ENCODE measurements at places on chromosomes 13 and 19.

DNA sequence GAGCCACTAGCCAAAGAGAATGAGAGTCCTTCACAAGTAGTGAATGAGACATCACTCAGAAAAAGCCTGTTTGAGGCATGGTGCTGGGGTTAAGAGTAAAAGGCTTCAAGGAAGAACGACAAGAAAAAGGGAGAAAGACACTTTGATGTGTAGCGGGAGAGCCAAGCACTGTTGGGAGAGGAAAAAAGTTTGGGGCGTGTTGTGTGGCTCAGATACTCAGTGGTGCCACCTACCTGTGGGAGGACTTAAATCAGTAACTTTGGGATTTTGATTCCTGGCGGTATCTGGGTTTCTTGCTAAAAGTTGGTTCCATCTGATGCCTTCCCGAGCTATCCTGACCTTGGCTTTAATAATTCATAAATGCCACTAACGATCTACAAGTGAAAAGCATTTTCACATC lies 12.3 kb downstream of the ELSPBP1 start:
- DNase-seq: no peak

GRCh38 chr13:82772816-82773215 lies 1109.5 kb downstream of the SLITRK1 start:
- DNase-seq: no peak

DNA sequence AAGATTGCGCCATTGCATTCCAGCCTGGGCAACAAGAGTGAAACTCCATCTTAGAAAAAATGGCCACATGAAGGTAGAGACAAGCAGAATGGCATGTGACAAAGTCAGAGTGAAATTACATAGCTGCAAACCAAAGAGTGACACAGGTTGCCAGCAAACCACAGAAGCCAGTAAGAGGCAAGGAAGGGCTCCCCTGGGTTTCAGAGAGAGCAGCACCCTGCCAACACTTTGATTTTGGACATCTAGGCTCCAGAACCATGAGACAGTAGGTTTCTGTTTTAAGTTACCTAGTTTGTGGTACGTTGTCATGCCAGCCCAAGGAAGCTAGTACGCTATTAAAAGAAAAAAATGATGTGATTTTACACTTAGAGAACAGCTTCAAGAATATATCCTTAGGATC lies 1.9 kb downstream of the NLRP4 start:
- no peak for DNase-seq

DNA sequence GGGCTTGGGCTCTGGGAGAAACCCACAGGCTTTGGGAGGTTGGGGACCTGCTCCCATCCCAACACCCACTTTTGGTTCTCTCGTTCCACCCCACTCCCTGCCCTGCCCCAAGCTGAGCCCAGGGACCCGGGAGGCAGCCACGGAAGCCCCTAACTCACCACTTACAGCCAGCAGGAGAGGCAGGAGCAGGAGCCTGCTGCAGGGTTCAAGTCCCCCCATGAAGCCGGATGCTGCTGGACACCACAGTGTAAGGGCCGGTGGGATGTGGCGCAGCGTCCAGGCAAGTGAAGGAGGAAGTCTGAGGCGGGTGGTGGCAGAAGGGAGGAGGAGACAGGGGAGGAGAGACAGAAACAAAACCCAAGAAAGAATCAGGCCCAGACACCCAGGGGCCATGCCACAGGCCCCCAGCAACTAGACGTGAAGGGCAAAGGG lies at the start of gene TYROBP:
TSS of gene TYROBP (minus strand) at position 286 of the 432 bp plus-strand sequence. CDS start at position 219, 67 bp downstream.
- DNase-seq: no peak

GRCh38 chr19:9189535-9189934 lies 10.8 kb downstream of the OR7D2 start:
- DNase-seq: no peak

- no peak for DNase-seq
Observed at GRCh38 chr13:110449219-110450015, 112.1 kb downstream of the RAB20 start.

- no peak for DNase-seq
Observed at GRCh38 chr19:7670150-7670783, 1.4 kb downstream of the RETN start.

DNA sequence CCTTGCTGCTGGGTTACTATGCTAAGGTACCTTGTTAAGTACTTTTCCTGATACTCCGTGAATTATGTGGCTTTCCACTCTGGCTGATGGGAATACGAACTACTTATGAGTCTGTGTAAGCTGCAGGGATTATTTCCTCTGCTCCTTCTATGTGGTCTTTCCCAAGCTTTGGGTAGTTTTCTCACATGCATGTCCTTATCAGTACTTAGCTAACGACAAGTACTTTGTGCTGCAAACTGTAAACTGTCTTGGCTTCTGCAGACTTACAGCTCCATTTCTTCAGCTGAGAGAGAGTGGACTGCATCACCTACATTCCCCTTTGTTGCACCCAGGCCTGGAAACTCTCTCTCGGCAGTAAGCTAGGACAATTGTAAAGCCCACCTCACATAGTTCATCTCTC lies 76.6 kb downstream of the FGF9 start:
- no peak for DNase-seq

DNA sequence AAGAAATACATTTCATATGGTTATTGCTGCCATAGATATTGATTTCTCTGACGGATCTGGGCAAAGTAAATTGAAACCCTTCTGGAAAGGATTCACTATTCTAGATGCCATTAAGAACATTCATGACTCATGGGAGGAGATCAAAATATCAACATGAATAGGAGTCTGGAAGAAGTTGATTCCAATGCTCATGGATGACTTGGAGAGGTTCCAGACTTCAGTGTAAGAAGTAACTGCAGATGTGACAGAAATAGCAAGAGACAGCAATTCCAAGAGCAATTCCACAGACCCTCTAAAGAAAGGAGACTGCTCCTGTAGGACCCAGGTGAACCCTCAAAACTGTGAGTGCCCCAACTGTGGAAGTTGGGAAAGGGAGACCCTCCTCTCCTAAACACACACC lies 30.9 kb upstream of the KCTD12 start:
- no peak for DNase-seq

- DNase-seq: no peak
Observed at GRCh38 chr13:67493835-67494234, 263.7 kb upstream of the PCDH9 start.

- no peak for DNase-seq
Observed at GRCh38 chr13:69769608-69770007, 338.0 kb upstream of the ATXN8OS start.

DNA sequence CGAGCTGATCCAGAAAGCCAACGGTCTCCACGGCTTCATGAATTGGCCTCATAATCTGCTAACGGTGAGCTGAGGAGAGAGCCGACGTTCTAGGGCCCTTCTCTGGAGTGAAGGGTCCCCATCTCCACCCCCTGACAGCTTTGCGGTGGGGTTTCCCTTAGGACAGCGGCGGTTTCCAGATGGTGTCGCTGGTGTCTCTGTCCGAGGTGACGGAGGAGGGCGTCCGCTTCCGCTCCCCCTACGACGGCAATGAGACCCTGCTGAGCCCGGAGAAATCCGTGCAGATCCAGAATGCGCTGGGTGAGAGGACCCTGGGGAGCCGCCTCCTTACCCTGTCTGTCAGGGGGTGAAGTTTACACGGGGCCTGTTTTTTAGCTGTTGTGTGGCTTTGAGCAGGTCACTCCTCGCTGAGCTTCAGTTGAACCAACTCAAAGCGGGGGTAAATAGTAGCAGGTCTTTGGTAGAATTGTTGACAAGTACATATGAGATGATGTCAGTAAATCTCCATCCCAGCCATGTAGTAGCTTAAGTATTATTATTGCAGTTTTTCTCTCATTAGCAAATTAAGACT lies 801 bp downstream of the QTRT1 start:
- no peak for DNase-seq

DNA sequence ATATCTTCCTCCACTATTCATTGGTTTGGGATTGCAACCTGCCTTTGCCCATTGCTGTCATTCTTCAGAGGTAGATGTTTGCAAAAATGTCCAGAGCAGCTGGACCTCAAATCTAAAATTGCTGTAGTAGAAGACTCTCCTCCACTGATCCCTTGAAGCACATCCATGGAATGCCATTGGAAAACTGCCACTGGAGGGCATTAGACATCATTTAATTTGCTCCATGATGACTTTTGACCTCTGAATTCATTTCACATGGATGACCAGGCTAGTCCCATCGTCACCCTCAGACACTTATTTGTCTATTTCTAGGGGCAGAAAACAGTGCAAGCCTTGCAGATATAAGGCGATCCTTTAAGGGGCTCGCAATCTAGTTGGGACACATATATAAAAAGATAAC lies 33.9 kb upstream of the FLT1 start:
- DNase-seq: no peak

- no peak for DNase-seq
Observed at GRCh38 chr19:48740164-48740972, at the start of gene RASIP1. TSS of gene RASIP1 (minus strand) at chr19:48740610. CDS start at chr19:48740282, 328 bp downstream.

- no peak for DNase-seq
Observed at GRCh38 chr13:109971006-109971405, 184.6 kb upstream of the IRS2 start.

- no peak for DNase-seq
Observed at GRCh38 chr13:19955873-19956559, 2.5 kb upstream of the ZMYM2 start.

DNA sequence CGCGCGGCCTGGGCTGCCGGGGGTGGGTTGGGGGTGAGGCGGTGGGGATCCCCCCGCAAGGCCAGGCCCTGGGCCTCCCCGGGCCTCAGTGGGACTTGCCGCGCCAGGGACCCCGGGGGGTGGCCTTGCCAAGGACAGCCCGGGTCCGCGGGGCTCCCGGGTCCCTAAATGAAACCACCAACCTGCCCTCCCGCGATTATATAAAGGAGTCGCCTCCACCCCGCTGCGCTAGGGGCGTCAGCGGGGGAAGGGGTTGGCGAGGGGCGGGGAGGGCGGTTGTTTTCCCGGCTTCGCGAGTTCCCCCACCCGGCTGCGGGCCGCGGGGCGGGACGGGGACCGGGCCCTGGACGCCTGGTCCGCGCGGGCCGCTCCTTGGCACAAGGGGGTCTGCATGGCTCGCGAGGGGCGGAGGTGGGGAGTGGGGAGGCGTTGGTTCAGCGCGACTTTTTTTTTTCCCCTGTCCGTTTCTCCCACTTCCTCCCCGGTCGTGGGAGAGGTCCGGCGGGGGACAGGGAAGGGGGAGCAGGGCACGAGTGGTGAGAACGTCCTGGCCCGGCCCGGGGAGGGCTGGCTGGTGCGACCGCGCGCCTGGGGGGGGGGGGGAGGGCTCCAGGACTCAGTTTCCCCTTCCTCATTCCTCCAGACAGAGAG lies 822 bp upstream of the ZBTB7A start:
- DNase-seq: no peak

GRCh38 chr19:11982526-11982925 lies 17.7 kb downstream of the ZNF763 start:
- DNase-seq: no peak

DNA sequence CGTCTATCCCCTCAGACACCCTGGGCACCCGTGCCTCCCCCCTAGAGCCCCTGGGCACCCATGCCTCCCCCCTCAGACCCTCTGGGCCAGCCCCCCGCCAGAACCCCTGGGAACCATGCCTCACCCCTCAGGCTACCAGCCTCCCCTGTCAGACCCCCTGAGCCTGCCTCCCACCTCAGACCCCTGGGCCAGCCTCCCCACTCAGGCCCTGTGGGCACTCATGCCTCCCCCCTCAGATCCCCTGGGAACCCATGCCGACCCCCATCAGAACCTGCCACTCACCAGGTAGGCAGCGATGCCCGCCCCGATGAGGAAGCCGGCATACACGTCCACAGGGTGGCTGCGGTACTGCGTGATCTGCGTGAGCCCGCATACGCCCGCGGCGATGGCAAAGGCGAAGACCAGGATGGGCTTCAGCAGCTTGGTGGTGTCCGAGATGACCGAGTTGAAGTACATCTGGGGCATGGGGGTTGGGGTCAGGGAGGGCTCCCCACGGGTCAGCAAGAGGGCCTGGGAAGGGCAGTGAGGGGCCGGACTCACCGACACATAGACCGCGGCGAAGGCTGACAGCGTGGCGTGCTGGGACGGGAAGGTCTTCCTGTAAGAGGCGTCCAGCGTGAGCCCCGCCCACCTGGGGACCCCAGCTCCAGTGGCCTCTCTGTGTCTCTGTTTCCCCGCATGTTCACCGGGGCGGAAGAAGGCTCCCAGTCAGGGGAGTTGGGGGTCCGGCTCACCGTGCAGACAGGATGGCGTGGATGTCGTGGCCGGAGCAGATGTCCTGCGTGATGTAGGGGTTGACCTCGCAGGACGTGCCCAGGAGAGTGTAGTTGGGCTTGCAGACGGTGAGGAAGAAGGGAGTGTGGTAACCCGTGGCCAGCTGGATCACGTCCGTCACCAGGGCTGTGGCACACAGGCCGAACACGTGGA lies 7.3 kb downstream of the PLPPR3 start:
- no peak for DNase-seq

DNA sequence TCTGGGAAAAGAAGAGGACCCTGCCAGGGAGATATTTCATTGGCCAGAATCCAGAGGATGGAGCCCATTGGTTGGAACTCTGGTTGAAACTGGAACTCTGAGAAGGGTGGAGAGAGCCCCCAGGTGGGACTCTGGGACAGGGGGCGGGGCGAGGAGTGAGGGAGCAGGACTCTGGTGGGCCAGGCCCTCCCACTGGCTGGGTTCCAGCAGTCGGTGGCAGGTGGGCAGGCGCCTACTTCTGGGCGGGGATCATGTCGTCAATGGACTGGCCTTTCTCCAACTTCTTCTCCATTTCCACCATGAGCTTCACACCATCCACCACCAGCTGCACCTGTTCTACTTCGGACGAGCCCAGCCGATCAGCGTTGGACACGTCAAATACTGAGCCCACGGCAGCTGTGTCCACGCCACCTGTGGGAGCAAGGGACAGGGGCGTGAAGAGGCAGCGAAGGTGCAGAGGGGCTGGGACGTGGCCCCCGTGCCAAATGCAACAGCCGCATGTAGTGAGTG lies 16.1 kb downstream of the CKM start:
- no peak for DNase-seq

- DNase-seq: peak; percentile 66
Observed at GRCh38 chr13:35732565-35732964, 256.1 kb upstream of the MAB21L1 start.

DNA sequence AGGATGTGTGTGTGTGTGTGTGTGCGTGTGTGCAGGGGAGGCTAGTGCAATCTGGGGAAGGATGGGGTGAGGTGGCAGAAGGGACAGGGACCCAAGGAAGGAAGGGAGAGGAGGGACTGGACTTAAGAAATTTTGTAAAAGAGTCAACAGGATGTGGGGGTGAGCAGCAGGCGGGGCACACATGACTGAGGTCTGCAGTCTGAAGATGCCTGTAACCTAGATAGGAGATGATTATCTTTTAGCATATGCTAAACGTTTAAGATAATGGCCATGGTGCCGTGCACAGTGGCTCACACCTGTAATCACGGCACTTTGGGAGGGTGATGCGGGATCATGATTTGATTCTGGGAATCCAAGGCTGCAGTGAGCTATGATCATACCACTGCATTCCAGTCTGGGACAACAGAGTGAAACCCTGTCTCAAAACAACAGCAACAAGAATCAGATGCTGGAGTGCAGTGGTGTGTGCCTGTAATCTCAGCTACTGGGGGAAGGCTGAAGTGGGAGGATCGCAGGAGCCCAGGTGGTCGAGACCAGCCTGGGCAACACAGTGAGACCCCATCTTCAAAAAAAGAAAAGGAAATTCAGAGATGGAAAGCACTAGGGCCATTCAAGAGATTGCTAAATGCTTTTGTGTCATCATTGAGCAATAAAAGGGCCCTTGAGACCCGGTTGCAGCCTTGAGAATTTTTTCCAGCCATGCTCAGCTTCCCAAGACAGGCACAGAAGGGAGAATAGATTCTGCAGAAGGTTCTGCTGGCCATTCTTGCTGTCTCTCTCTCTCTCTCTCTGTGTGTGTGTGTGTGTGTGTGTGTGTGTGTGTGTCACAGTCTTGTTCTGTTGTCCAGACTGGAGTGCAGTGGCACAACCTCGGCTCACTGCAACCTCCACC lies 3.8 kb upstream of the ZNF414 start:
- DNase-seq: no peak
